Activated CD4-positive, CD25-positive, alpha-beta regulatory T cell treated with anti-CD3 and anti-CD28 coated beads, Interleukin-2, amount 50 U/mL, for 72 hours (primary cell): ENCODE measurements at places on chromosomes 11 and 22.
A peak's percentile ranks its signal among the peaks of the same experiment; 100 is the strongest.

- peak; percentile 47 for DNase-seq
Measured at GRCh38 chr11:27698872-27699241, 1.4 kb downstream of the BDNF start.

GRCh38 chr11:120914601-120915000 is 109.3 kb upstream of the TBCEL start:
- DNase-seq = no peak

DNA sequence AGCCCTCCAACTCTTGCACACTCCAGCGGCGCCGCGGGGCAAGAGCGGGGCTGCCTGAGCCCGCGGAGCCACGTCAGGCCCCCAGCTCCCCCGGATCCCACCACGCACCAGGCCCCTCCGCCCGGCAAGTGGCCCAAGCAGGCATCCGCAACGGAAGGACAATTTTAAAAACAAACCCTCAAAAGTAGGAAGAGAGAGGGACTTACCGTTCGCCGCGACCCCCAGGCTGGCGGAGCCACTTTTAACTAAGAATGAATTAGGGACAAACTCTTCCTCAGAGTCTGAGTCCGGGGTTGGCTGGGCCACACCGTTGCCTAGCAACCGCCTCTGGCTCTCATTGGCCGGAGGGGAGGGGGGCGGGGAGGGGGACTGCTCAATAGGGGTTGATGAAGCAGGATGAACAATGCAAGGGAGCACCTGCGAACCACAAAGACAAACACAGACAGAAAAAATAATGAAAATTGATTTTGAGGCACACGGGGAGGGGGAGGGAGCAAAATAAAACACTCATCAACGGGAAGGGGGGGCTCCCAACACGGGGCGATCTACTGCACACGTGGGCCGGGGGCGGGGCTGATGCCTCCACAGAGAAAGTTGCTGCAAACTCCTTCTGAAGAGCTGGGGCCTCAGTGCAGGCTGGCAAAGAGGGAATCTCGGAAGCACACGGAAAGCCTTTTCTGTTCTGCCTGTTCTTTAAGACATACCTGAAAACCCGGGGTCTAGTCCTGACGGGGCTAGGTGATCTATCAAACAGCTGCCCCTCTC is 387.5 kb upstream of the NARS2 start:
- no peak for DNase-seq

- DNase-seq = no peak
Measured at GRCh38 chr11:46391578-46392420, at the start of gene CHRM4. Gene CHRM4 (minus strand): TSS chr11:46391776. CDS start chr11:46386557, 5,219 bp downstream.

- DNase-seq = no peak
Measured at GRCh38 chr22:28108851-28109250, 189.8 kb upstream of the PITPNB start.

DNA sequence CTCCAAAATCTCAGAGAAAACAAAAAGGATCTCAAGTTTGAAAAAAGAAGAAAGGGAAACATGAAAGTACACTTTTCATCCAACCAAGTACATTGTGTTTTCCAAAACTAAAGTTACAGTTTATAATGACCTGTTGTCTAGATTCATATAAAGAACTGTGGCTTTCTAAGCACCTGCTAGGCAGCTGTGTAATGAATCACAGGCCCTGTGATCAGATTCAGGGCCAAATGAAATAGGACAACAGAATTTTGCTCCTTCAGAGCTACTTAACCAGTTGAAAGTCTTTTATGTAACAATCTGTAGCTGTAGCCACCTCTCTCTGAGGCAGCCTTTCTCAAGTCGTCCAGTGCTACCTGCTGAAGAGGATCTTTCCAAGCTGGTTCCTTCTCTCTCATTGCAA is 960.0 kb upstream of the RAG2 start:
- DNase-seq = no peak

DNA sequence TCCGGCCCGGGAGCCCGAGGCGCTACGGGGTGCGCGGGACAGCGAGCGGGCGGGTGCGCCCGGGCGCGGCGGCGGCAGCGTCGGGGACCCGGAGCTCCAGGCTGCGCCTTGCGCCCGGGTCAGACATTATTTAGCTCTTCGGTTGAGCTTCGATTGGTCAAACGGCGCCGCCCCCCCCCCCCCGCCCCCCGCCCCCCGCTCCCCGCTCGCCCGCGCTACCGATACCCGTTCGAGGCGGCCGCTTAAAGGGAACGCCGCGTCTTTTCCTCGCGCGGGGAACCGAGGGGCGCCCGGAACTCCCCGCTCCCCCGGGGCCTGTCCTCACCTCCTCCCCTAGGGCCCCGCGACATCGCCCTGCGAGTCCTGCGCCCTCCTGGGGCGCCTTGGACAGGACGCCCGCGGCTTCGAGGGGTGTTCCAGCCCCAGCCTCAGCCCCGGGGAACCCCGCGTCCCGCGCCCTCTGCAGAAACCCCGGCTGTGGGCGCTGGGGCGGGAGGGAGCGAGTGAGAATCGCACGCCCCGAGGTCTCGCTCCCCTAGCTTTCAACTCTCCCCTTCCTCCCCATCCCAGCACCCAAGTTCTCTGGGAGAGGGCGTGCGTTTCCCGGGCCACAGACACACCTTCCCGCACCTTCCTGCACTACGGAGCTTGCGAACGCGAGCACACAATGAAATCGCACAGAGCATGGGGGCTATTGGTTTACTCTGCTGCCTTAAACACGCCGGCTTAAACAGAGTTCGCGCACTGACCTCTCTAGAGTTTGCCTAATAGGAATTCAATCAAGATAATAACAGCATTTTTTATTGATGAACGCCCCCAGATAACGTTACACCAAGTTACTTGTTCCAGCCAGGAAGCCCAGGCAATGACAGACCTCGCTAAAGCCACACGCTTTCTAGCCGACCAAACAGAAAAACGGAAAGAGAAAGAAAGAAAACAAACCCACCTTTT is at the start of gene BDNF:
Gene BDNF, minus strand, starts transcription at position 105 of the 951 bp plus-strand sequence. CDS start 41,891 bp downstream, outside the sequence.
- DNase-seq = peak; percentile 29

DNA sequence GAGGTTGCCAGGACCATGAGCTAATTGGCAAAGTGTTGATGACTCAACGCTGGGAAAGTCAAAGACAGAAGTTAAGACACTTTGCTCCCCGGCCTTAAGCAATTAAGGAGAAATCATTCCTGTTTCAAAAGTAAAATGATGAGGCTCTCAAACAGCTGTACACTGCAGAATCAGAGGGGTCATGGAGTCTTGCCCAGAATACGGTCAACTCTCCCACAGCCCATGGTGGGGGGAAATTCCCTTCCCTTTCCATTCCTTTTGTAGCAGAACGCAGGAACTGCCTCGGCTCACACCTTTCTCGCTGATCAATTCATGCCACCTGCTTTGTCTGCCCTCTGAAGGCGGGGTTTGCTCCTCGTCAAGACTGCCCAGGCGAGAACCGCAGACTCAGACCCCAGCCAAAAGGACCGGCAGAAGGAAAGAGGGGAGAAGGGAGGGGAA is 52.8 kb downstream of the MN1 start:
- DNase-seq = no peak

- no peak for DNase-seq
Measured at GRCh38 chr11:8702598-8702915, 20.0 kb downstream of the RPL27A start.

DNA sequence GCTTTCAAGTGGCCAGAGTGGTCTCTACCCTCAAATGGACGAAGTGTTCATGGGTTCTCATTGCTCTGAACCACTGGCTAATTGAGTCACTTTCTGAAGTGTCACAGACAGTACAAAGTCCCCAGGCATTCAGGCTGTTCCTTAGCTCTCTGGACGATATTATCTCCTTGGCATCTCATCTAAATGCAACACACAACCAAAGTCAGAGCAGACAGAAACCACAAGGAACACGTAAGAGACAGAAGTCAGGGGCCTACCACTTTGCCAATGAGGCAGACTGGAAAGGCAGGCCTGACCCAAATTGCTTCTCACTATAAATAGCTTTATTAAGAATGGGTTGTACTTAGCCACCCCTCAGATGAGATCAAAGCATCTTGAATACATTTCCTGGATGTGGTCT is 29.0 kb upstream of the LDLRAD3 start:
- DNase-seq = no peak

GRCh38 chr11:10900681-10901415 is 43.0 kb upstream of the ZBED5 start:
- DNase-seq = no peak

DNA sequence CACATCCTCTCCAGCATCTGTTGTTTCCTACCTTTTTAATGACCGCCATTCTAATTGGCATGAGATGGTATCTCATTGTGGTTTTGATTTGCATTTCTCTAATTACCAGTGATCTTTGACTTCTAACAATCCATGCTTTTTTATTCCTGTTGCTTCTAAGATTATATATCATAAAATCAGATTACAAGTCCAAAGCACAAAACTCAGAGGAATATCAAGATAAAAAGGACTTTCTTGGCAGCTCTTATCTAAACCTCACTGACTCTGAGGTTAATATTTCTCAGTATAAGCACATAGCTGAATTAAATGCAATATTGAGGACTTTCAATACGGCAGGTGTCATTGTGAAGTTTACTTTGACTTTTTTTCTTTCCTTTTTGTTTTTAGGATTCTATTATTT is 11.4 kb downstream of the SLC5A12 start:
- DNase-seq = no peak

DNA sequence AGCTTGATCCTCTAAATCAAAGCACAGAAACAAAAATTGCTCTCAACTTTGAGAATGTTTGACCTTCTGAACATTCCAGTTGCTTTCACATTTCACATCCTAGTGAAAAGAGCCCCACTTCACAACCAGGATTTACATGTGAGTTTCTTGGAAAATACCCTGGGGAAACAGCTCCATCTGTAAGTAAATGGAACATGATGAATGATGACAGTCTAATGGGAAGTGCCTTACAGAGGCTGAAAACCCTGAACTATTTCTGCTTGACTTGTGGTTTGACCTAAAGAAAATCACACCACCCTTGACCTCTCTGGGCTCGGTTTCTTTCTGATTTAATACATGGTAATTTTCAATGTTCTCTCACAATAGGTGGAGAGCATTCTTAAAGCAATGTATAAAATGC is 499.4 kb upstream of the API5 start:
- DNase-seq = no peak

DNA sequence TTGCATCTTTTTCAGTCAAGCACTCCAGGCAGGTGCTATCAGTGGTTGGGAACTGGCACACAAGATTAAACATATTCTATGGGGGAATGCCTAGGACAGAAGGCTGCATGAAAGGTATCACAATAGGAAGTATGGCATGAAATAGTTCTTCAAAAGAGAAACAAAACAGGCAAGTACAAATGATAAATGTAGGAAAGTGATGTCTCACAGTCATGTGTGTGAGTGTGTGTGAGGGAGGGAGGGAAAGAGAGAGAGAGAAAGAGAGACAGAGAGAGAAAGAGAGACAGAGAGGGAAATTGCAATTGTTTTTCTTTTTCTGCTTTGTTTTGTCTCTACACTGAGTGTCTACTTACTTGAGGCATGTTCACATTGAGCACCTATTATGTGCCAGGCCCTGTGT is 456.3 kb downstream of the MIAT start:
- DNase-seq = no peak

DNA sequence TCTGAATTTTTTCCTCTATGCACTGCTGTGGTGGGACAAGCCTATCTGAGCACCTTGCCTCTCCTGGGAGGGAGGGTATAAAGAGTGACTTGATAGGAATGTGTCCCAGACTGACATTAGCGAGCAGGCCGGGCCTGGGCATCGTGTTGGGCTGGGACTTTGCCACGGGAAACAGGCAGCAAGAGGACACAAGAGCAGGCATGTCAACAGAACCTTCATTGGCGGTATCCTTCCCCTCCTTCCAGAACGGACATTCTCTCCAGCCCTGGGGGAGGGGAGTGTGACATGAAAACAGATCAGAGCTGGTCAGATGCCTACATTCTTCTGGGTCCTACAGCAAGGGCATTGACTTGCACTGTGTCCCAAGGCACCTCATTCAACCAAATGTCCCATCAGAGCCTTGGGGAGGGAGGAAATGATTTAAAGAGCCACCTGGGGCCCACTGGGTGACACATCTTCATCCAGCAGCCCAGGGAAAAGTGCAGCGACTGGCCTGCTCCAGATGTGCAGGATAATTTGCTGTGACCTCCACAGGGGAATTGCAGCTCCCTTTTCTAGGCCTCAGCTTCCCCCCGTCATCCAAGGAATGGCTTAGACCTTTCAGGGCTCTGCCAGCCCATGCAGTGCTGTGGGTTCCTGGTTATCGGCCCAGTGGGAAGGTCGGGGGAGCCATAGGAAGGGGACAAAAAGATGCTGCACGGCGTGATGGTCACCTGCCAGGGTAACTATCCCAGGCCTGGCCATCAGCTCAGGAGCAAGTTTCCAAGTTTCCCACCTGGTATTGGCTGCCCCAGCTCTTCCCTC is 21.8 kb upstream of the UVRAG start:
- DNase-seq = no peak

DNA sequence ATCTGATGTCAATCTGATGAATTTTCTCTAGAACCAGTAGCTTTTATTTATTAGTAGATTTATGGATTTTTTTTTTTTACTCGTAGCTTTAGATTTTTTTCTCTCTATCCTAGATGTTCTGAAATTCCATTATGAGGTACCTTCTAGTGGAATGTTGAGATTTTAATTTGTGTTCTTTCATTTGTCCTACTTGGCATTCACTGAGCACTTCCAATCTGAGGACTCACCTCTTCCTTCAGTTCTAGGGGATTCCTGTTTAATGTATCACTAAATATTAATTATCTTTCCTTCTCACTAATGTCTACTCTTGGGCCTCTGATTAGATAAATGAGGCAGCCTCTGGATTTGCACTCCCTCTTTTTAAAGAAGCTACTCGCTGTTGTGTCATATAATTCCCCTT is 40.2 kb upstream of the WNT7B start:
- no peak for DNase-seq

DNA sequence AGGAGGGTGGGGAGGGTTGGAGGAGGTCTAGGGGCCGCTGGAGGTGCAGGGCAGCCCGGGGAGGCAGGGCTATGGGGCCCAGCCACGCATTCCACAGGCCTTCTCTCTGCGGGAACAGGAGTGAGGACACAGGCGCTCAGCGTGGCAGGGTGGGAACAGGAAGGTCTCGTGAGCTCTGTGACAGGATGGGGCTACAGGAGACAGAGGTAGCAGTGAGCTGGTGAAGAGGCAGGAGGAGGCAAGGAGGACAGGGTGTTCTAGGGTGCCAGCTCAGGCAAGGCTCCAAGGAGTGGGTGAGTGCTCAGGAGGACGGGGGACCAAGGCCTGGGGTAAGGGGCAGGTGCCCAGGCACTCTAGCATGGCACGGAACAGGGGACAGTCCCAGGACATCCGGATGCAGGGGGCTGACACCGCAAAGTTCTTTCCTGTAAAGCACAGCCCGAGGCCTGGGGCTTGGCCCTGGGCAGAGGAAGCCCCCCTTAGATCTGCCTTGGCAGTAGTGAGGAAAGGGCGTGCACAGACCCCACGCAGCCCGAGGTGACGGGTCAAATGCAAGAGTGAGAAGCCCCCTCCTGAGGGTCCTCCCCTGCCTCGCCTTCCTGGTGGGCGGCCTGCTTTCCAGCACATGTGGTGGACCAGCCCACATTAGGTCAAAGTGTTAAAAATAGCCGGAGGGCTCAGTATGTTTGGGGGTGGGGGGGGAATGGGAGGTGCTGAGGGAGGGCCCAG is 4.7 kb upstream of the NEAT1 start:
- peak; percentile 70 for DNase-seq
